ENCODE measurements at places on chromosomes 7 and 10.
A peak's percentile ranks its signal among the peaks of the same experiment; 100 is the strongest.

- no peak for DNase-seq
Measured at GRCh38 chr7:22548313-22548712, 48.3 kb upstream of the STEAP1B start.

DNA sequence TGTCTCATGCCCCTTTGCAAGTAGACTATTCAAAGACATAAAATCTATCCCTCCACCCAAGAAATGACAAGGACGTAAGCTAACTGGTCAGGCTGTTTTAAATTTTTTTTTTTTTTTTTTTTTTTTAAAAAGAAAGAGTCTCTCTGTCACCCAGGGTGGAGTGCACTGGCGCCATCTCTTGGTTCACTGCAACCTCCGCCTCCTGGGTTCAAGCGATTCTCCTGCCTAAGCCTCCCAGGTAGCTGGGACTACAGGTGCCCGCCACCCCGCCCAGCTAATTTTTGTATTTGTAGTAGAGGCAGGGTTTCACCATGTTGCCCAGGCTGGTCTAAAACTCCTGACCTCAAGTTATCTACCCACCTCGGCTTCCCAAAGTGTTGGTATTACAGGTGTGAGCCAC, 11.2 kb downstream of the TRA2A start:
- DNase-seq: no peak

GRCh38 chr7:155879592-155879991, 67.3 kb upstream of the SHH start:
- no peak for DNase-seq

DNA sequence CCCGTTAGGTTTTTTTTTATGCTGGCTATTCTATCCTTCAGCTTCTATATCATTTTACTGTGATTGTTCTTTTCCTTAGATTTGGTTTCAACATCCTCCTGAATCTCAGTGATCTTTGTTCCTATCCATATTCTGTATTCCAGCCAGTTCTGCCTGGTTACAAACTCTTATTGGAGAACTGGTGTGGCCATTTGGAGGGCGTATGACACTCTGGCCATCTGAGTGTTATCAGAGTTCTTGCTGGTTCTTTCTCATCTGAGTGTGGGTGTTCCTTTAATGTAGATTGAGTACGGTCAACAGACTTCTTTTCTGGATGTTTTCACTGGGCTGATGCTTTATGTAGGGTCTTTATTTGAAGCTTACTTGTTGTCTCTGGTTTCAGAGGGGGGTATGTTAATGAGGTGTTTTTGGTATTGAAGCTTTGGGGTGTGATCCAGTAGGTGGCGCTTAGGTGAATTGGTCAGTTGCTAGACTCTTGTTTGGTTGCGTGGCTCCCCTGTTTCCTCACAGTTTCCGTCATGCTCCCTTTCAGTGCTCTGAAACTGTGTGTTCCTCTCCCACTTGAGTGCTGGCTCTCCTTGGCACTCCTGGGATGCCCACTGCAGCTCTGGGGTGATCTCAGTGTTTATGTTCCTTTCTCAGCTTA, 80.7 kb downstream of the FANK1 start:
- DNase-seq: no peak

DNA sequence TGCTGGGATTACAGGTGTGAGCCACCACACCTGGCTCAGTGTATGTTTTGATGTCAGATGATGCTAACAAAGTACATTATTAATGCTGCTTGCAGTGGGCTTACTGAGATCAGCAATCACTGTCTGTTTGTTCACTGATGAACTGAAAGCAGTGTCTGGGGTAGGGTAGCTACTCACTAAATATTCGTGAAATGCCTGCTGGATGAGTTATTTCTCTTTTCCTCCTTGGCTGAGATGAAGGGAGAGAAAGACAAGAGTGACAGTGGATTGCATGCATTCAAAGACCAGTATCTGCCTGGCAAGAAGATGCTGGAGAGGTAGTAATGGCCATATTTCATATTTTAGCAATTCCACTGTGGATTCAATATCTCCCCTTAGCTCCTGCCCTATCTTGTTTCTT, 32.3 kb downstream of the FAM107B start:
- no peak for DNase-seq

DNA sequence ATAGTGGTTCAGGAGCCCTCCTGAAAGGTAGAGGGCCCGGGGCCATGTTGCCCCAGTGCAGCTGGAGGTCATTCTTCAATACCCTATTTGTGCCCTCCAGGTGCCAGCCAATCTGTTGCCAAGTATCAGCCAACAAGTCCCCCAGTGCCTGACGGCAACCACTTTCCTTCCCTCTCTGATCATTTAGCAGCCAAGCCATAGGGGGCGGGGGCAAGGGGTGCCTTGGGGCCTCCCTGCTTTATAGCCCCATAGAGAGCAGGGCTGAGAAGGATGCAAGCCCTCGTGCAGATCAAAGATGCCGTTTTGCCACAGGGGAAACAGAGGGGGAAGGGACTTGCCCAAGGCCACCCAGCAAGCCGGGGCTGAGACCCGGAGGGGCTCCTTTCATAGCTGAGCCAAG, 149.0 kb upstream of the CHST15 start:
- no peak for DNase-seq

DNA sequence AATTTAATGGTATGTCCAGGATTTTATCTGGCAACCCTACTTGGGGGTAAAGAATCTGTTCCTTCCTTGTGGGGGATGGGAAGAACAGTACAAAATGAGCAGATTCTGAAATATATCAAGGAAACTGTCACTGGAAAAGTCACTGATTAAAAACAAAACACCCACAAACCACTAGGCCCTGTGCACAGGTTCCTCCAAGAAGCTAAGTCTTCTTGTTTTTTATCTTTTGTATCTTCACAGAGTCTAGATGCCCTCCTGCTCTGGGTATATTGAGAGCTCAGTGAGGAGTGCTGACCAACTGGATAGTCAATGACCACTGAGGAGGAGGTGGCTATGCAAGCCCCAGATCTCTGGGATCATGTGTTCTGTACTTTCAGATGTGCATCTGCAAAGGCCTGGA, 86.8 kb upstream of the ANKRD1 start:
- DNase-seq: no peak

DNA sequence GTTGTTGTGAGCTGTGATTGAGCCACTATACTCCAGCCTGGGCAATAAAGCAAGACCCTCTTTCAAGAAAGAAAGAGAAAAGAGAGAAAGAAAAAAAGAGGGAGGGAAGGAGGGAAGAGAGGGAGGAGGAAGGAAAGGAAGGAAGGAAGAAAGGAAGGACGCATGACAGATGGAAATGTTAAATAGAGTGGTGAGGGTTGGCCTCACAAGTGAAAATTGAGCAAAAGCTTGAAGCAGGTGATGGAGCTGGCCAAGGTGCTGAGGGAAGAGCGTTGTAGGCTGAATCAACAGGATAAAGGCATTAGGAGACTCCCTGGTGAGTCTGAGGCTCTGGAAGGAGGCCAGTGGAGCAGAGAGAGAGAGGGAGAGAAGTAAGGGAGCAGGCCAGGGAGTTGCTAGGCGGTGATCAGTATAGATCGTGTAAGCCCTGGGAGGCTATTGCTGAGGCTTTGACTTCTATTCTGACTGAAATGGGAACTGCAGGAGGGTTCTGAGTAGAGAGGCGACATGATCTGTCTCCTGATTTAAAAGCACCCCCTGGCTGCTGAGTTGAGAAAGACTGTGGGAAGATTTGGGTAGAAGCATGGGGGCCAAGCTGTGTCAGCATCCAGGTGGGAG, 26.5 kb upstream of the TMEM248 start:
- peak; percentile 43 for DNase-seq

DNA sequence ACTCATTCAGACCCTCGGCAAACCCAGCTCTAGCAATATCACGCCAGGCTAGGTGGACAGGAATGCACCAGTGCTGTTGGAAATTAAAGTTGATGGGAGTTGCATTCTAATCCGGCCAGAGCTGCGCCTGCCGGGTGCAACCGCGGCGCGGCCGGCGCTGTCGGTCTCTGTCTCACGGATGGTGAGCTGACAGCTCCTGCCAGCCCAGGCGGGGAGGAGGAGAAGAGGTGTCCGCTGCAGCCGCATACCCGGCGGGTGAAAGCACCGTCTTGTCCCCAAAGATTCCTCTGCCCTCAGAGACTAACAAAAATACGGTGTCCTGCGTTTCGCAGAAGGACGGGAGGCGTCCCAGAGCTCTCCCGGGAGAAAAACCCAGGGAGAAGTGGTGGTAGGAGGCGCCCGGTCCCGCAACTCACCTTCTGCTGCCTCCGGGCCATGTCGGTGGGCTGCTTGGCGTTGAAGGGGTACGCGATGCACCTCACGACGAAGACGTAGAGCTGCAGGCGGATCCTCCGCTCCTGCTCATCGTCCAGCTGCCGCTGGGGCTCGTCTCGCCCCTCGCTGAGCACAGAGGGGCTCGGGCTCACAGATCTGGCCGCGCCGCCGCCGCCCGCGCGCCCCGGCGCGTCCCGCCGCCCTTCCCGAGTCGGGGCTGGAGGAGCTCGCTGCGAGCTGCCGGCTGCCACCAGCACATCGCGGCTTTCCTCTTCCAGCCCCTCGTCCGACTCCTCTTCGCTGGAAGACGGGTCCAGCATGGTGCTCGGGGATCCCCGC, 490 bp downstream of the CADPS2 start:
- DNase-seq: peak; percentile 24

GRCh38 chr10:132587175-132587574, 49.6 kb downstream of the INPP5A start:
- DNase-seq: no peak

DNA sequence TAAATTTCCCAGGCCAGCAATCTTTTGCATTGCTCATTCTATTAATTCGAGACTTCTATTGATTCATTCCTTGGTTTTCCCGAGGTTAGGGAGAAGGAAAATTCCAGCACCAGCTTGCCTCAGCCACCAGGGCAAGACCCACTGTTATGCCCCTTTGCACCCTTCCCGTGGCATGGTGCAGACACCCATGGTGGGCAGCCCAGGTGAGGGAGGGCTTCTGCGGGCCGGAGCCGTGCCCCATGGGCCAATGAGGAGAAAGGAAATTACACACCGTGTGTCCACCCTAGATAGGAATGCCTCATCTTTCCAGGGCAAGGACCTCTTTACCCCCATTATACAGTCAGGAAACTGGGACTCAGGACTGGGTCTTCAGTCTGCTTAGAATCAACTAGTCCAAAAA, 4.5 kb upstream of the GRID1 start:
- DNase-seq: no peak

- DNase-seq: no peak
Measured at GRCh38 chr7:40531956-40532355, 397.2 kb downstream of the SUGCT start.

DNA sequence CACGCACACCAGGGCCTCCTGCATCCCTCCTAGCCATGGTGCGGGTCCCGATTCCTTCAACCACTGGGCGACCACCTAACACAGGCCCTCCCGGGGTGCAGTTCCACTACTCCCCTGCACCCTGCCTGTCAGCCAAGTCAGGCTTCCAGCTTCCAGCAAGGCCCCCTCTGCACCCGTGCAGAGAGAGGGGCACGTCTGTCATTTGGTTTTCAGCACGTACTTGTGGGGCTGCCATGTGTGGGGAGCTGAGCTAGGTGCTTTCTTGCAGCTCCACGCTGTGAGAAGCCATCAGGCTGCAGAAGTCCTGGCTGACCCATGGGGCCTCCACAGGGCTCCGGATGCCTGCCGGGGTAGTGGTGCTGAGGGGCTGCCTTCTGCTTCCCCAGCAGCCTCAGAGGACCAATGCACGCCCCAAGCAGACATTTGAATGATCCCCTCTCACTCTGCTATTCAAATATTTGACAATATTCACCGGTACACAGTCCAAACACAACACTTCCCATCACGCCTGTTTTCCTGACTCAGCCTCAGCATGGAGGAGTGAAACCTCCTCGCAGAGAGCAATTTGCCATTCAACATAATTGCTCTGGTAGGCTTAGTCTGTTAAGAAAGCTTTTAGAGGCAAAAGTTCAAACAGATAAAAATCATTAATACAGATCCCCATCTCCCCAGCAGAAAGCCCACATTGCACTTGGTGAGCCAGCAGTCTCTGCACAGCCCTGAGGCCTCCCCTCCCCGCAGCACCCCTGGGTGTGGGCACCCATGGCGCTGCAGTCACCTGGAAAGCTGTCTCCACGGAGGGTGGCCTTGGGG, 449.9 kb downstream of the PTPRN2 start:
- DNase-seq: no peak

- peak; percentile 44 for DNase-seq
Measured at GRCh38 chr10:6877722-6878392, 297.8 kb upstream of the PRKCQ start.

DNA sequence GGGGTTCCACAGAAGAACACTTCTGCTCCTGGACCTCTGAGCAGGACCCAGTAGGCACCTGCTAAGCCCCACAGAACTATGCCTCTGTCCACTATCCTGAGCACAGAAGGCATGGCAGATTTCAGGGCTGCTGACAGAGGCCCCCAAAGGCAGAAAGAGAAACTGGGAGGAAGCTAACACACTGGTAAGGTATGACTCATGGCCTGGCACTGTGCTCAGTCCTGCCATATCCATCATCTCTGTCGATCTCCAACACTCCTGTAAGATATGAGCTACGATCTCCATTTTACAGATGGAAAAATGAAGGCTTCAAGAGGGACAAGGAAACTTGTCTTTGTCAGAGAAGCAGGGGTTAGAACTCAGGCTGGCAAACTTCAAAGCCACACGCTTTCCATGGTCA, 62.2 kb downstream of the GRID1 start:
- no peak for DNase-seq

- DNase-seq: peak; percentile 48
Measured at GRCh38 chr10:52491246-52491995, 177.3 kb downstream of the DKK1 start.

DNA sequence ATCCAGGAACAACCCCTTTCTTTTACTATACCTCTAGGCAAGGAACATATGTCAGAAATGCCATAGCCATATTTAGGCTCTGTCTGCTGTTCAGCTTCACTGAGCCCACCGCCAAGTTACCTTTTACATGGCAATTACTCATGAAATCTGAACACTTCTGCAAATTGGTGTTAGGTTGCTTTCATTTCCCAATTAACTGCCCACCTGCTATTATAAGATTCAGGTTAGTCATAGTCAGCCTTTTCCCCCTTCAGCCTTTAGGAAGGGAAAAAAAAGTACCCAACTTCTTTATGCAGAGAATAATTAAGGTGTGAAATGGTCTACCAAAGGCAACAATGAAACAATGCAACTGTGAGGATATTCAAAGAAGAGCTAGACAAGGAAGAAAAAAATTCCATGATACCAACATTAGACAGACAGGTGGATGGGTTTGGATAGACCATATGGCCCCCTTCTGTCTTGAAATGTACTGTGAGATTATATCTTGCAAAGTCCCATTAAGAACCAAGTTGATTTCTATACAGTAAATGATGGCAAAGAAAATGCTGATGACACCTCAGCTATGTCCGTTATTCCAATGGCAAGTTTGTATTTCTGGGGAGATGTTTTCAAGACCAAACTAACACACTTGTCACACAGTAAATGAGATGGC, 442.1 kb upstream of the NRP1 start:
- no peak for DNase-seq

DNA sequence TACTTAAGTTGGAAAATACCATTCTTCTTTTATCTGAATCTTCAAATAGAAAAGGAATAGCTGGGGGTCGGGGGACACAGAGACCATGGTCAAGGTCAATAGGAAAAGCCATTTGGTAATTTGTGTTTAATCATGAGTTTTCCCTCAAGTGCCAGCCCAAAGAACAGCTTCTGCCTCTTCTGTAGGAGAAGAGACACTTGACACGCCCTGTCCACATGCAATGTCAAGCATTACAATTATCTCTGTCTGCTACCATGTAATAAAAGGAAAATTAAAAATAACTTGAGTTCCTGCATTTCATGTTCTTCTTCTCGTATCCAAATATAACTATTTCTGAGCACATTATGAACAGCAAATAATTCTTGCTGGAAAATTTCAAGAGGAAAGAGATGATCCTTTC, 241.7 kb downstream of the IPMK start:
- DNase-seq: no peak

GRCh38 chr10:104440221-104440620, 86.6 kb downstream of the CFAP58 start:
- peak; percentile 57 for DNase-seq

GRCh38 chr7:142228537-142229104, 29.2 kb downstream of the PRSS58 start:
- no peak for DNase-seq

GRCh38 chr10:111128331-111129180, 51.7 kb downstream of the ADRA2A start:
- peak; percentile 79 for DNase-seq
